ENCODE measurements at places on chromosomes 2 and 18. TPM values are rescaled to one million over a fixed set of nuclear protein-coding genes. Genes with fewer than 3 reads are reported as not detected.
A peak's percentile ranks its signal among the peaks of the same experiment; 100 is the strongest.

Gene TXNL4A
- total RNA-seq, result 186 TPM

Gene TUBB8B
- not detected for total RNA-seq

Gene CAPN14
- total RNA-seq, result 2.0 TPM

Gene SLC23A3
- 2.7 TPM for total RNA-seq

Gene IKZF2
- total RNA-seq, result 0.54 TPM

DNA sequence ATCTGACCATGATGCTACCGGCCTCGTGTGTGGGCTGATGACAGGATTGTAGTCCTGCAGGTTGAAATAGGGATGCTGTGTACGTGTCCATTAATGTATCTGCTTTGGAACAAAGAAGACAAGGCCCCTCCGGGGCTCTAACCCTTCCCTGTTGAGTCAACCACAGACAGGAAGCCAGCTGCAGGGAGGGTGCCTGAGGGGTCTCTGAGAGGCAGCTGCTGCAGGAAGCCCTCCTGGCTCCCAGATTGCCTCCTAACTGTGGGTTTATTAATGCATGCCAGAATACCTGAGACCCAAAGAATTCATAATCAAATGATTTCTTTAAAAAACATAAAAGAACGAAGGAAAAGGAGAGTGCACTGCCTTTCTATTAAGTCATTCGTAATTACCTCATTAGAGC is 140.4 kb downstream of the CELF4 start:
- no peaks in the 10 kb centered on the region for H3K36me3 ChIP-seq
- H3K27me3 ChIP-seq, result no peaks in the 10 kb centered on the region
- DNase-seq, result no peak

- no peak overlapping the region for H3K4me3 ChIP-seq
- H3K36me3 ChIP-seq, result no peaks in the 10 kb centered on the region
- H3K27ac ChIP-seq, result no peak overlapping the region
- no peaks in the 10 kb centered on the region for H3K27me3 ChIP-seq
Observed at GRCh38 chr2:127650041-127650784, 4.3 kb downstream of the GPR17 start.

DNA sequence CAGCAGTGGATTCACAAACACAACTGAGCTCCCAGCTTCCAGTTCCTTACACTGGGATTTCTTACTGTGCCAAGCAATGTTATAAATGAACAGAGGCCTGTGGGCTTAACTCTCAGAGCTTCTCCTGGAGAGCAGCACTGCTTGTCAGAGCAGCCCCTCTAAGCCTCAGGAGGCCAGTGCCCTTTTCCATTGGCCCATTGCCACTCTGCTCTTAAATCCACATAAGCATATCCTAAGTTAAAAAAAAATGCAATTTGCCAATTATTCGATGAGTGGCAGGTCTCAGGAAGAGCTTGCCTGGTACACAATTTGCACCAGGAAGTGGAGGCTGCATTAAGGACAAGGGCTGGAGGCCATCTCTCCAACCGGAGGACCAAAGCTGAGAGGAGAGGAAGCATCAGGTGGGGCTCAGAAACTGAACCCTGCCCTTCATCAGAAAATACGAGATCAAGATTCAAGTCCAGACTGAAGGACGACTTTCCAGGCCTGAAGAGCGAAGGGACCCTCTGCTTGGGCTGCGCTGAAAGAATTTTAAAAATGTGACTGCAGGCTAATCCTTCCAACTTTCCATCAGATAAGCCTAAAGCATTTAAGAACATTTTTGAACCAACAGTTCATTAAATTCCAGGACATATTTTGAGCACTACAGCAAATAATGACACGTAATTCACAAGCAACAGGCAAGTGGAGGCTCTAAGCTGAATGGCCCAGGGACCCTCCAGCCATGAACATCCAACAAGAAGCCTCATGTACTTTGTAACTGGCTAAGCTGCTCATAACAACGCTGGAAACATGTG is 28.4 kb upstream of the PXDN start:
- no peak overlapping the region for H3K4me3 ChIP-seq
- H3K36me3 ChIP-seq, result no peaks in the 10 kb centered on the region
- DNase-seq, result no peak
- no peaks in the 10 kb centered on the region for H3K27me3 ChIP-seq

GRCh38 chr2:102367331-102367971 is 11.9 kb downstream of the IL18R1 start:
- H3K4me3 ChIP-seq, result no peak overlapping the region
- DNase-seq, result no peak
- no peak overlapping the region for H3K27ac ChIP-seq

GRCh38 chr2:157304811-157305722 is 20.6 kb downstream of the ERMN start:
- H3K27ac ChIP-seq, result no peak overlapping the region
- DNase-seq, result no peak
- no peaks in the 10 kb centered on the region for H3K27me3 ChIP-seq
- no peaks in the 10 kb centered on the region for H3K4me1 ChIP-seq

DNA sequence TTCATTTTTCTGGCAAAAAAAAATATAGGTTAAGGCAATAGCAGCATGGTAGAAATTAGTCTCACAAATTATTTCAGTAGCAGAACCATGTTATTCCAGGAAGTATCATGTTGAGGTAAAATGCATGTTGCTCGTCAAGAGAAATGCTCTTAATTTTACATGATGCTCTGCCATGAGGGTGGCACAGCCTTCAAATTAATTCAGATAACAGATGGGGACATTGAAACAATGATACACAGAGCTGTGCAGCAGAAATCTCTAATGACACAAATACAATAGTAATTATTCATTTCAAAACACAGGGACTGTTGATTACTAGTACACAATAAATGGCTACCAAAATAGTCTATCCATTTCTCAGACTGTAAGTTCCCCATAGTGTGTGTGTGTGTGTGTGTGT is 24.8 kb downstream of the GAREM1 start:
- no peaks in the 10 kb centered on the region for H3K36me3 ChIP-seq
- H3K27ac ChIP-seq, result no peak overlapping the region
- no peaks in the 10 kb centered on the region for H3K4me1 ChIP-seq
- H3K27me3 ChIP-seq, result no peaks in the 10 kb centered on the region

GRCh38 chr2:32008805-32009515 is 1.8 kb downstream of the MEMO1 start:
- peak overlapping the region; percentile 75 for H3K27ac ChIP-seq
- H3K36me3 ChIP-seq, result peaks cover 11% of the 10 kb centered on the region
- no peaks in the 10 kb centered on the region for H3K27me3 ChIP-seq
- H3K4me3 ChIP-seq, result peak overlapping the region; percentile 99
- H3K4me1 ChIP-seq, result peaks cover 33% of the 10 kb centered on the region

- peak overlapping the region; percentile 96 for H3K27ac ChIP-seq
- H3K4me1 ChIP-seq, result peaks cover 63% of the 10 kb centered on the region
- H3K36me3 ChIP-seq, result no peaks in the 10 kb centered on the region
Observed at GRCh38 chr2:149021271-149021719, 17.2 kb upstream of the LYPD6B start.

DNA sequence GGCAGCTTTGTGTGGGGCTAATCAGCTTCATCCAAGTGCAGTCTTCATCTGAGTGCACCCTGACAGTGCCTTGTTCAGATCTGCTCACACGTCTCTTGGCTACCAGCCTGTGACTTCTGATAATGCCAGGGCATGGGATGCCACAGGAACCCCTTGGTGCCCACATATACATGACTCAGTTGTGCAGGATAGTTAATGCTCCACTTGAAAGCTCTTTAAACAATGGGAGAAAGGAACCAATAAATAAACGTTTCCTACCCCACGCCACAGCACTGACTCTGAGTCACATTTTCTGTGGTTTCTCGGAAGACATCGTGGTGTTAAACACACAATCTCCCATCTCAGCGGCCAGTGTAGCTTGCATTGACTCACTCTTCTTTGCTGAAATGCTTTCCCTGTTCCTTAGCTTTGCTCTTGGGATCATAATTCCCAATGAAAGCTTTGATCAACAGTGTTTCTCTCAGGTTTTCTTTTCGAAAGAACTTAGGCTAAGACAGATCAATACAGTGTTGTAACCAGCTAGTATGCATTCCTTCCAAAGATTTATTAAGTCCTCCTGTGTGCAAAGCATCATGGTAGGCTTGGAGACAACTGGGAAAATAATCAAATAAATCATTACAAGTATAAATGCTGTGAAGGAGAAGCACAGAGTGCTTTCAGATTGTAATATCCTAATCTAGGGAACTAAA is 142.0 kb downstream of the COPS8 start:
- no peak for DNase-seq
- no peaks in the 10 kb centered on the region for H3K4me1 ChIP-seq
- no peak overlapping the region for H3K27ac ChIP-seq
- no peaks in the 10 kb centered on the region for H3K36me3 ChIP-seq

DNA sequence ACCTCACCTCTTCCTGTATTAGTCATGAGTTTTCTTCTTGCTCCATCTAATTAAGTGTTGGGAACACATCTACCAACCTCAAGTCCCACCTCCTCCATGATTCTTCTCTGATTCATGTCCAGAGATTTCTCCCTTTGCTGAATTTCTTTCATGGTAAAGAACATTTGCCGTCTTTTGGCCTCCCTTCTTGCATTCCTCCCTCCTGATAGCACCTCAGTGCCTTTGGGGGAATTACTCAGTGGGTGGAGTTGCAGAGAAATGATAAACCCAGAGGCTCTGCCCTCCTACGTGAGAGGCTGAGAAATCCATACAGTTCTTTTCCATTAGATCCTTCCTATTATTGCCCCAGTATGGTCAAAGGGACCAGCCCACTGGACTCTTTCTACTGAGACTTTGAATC is 651.9 kb downstream of the SLC4A3 start:
- no peaks in the 10 kb centered on the region for H3K27me3 ChIP-seq
- H3K27ac ChIP-seq, result no peak overlapping the region
- no peak for DNase-seq
- H3K36me3 ChIP-seq, result no peaks in the 10 kb centered on the region
- H3K4me1 ChIP-seq, result no peaks in the 10 kb centered on the region

DNA sequence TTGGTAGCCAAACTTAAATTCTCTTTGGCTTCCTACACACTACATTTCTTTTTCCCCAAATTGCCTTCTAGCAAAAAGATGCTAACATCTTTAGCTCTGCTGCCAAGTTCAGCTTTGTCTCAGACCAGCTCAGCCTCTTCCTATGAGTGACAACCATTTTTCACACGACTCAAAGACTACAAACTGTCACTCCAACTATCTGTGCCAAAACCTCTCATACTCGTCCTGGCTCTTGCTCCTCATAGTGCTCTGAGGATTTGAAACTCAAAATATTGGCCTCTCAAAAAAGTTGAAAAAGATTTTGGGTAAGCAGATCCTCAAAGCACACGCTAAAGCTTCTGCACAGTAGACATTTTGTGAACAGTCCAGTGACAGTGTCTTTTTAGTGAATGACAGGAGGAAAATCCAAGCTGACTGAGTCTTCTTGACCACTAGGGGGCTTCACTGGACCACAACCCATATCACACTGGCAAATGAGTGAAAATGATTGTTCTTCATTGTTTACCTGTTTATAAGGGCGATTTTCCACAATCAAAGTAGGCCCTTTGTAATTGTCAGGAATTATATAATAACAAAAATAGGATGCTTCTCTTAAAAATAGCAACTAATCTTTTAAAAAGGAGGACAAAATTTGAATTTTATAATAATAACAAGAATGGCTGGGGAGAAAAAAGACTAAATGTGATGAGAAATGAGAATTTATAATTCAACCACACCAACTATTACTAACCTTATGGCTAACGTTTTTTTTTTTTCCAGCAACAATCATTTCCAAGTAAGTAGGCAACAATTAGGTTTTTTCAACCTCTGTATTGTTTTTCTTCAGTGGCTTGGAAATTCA is 85.5 kb upstream of the PGAP1 start:
- H3K4me1 ChIP-seq, result no peaks in the 10 kb centered on the region
- no peak overlapping the region for H3K27ac ChIP-seq
- H3K4me3 ChIP-seq, result no peak overlapping the region
- DNase-seq, result peak; percentile 77
- peaks cover 13% of the 10 kb centered on the region for H3K36me3 ChIP-seq

DNA sequence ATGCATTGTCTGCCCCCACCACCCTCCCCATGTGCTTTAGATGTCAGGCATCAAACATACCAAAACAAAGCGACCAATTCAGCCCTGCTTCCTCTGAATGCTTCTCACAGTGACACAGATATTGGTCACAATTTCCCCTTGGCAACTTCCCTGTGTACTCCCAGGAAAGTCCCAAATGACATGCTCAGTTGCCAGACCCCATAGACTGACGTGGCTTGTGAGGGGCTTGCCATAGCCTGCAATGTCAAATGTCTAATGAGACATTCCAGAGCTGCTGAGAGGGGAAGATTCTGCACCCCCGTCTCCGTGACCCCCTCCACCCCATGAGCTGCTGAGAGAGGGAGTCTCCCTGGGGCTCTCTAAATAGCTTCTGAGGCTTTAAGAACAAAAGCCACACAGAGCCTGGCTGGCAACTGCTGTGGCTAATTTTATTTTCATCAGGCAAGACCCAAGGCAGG is 47.3 kb downstream of the RFTN2 start:
- no peak for DNase-seq
- H3K27ac ChIP-seq, result no peak overlapping the region
- no peaks in the 10 kb centered on the region for H3K4me1 ChIP-seq
- H3K27me3 ChIP-seq, result no peaks in the 10 kb centered on the region
- H3K36me3 ChIP-seq, result no peaks in the 10 kb centered on the region
- no peak overlapping the region for H3K4me3 ChIP-seq

DNA sequence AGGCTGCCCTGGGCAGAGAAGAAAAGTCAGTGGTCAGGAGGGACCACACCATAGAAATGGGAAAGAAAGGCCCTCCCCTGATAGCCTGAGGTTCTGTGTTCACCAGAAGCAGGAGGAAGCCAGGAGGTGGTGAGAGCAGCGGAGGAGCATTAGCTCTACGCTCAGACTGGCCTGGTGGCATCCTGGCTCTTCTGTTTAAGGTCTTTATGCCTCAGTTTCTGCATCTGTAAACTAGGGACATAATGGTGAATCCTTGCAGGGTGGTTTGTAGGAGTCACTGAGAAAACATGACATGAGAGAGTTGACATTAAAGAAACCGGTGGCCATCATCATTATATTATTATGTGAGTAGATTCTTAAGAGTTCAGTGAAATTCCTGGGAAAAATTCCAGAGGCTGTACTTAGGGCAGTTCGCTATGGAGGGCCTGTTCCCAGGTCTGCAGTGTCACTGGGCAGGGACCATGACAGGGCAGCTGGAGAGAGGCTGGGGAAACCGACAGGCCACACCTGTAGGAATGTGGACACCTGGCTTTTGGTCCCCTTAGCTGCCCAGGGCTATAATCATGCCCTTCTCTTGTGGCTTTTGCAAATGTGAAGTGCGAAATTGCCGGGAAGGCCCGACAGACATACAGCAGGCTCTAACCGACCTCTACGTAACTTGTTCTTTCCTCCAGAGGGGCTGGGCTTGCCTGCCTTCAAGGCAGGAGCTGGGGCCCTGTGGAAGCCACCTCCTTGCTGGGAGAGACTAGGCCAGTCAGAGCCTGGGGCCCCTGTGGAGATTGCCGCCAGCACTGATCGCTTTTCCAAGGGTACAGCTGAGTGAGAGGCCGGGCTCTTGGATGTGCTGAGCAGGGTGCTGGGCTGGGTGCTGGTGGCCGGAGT is 31.0 kb downstream of the GLI2 start:
- H3K36me3 ChIP-seq, result no peaks in the 10 kb centered on the region
- H3K27me3 ChIP-seq, result no peaks in the 10 kb centered on the region
- no peak overlapping the region for H3K27ac ChIP-seq

GRCh38 chr18:45463451-45463850 is 151.8 kb upstream of the SLC14A2 start:
- H3K27me3 ChIP-seq, result no peaks in the 10 kb centered on the region
- H3K4me1 ChIP-seq, result peaks cover 3% of the 10 kb centered on the region
- no peak overlapping the region for H3K27ac ChIP-seq
- no peak overlapping the region for H3K4me3 ChIP-seq
- no peak for DNase-seq
- no peaks in the 10 kb centered on the region for H3K36me3 ChIP-seq

Data from Karpas-422 (cell line).